ENCODE measurements at places on chromosomes 11 and 22. TPM values are rescaled to one million over a fixed set of nuclear protein-coding genes. Genes with fewer than 3 reads are reported as not detected.

SYT7 gene
- not detected for total RNA-seq

- H3K27ac ChIP-seq = no peak overlapping the region
- H3K27me3 ChIP-seq = no peaks in the 10 kb centered on the region
- no peak for DNase-seq
- H3K4me1 ChIP-seq = peaks cover 24% of the 10 kb centered on the region
- H3K36me3 ChIP-seq = peaks cover 43% of the 10 kb centered on the region
- no peak overlapping the region for H3K4me3 ChIP-seq
Measured at GRCh38 chr11:128483211-128483788, 104.1 kb downstream of the ETS1 start.

OR5AK2 gene
- not detected for total RNA-seq

TRAF6 gene
- 17.6 TPM for total RNA-seq

DNA sequence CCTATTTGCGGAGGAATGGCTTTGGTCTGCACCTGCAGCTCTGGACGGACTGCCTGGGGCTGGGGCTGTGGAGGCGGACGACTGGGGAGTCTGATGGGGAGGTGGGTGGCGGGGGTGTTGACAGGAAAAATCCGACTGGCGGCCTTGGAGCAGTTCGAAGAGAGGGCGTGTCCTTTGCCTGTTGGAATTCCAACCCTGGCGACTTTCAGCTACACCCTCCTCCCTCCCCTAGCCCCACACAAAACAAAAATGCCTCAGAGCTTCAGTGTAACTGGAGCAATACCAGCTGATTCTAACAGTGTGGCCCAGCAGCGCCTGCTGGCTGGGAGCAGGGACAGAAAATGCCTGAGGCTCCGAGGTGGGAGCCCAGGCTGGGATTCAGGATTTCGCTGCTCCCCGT, 85.4 kb downstream of the ATXN10 start:
- H3K4me1 ChIP-seq = peaks cover 17% of the 10 kb centered on the region
- no peaks in the 10 kb centered on the region for H3K27me3 ChIP-seq
- no peak overlapping the region for H3K27ac ChIP-seq
- H3K36me3 ChIP-seq = peaks cover 17% of the 10 kb centered on the region
- peak; percentile 14 for DNase-seq

- no peak for DNase-seq
- no peak overlapping the region for H3K4me3 ChIP-seq
- no peaks in the 10 kb centered on the region for H3K36me3 ChIP-seq
- peaks cover 59% of the 10 kb centered on the region for H3K27me3 ChIP-seq
- no peaks in the 10 kb centered on the region for H3K4me1 ChIP-seq
Measured at GRCh38 chr11:1670905-1671371, 26.1 kb upstream of the KRTAP5-6 start.

GRCh38 chr11:9428706-9429105, 32.1 kb upstream of the ZNF143 start:
- no peaks in the 10 kb centered on the region for H3K27me3 ChIP-seq
- H3K27ac ChIP-seq = no peak overlapping the region
- H3K4me3 ChIP-seq = no peak overlapping the region
- H3K36me3 ChIP-seq = peaks cover 47% of the 10 kb centered on the region

MISFA gene
- total RNA-seq = 1.1 TPM

DNA sequence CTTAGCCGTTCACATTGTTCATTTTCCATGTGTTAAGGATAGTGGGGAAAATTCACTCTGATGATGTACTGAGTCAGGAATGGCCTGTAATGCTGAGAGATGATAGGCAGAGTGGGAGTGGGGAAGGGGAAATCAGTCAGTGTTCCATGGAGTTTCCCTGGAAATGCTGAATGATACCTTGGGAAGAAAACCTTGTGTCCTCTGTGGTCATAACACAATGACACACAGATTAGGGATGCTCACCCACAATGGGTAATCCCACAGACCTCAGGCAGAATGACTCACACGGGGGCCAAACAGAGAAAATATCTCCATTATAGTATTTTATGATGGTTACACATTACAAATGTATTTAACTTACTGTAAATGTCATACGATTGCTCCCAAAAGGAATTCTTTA, 118.0 kb downstream of the SNX19 start:
- peak; percentile 98 for DNase-seq
- no peaks in the 10 kb centered on the region for H3K36me3 ChIP-seq
- H3K4me3 ChIP-seq = no peak overlapping the region
- H3K27ac ChIP-seq = no peak overlapping the region

- no peaks in the 10 kb centered on the region for H3K27me3 ChIP-seq
- peak; percentile 84 for DNase-seq
- peak overlapping the region; percentile 84 for H3K27ac ChIP-seq
- H3K4me3 ChIP-seq = peak overlapping the region; percentile 17
Measured at GRCh38 chr11:13207665-13208594, 69.7 kb upstream of the BMAL1 start.

DNA sequence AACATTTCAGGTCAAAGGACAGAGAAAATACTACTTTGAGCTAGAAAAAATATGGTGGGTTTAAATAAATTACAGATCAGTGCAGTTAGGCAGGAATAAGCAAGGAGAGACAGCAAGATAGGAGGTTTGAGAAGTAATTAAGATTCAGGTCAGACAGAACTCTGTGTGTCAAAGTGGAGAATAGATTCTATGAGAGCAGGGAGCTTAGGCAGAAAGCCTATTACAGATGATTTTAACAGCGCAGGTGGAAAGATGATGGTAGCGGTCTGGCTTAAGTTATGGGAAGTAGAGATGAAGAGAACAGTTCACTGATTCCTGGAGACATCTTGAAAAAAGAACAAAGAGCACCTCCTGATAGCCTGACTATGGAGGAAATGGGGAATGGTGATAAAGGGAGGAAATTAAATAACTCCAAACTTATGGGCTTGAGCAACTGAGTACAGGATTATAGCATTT, 106.0 kb downstream of the APIP start:
- no peak for DNase-seq
- H3K4me1 ChIP-seq = no peaks in the 10 kb centered on the region

- H3K27me3 ChIP-seq = no peaks in the 10 kb centered on the region
- no peaks in the 10 kb centered on the region for H3K4me1 ChIP-seq
- H3K4me3 ChIP-seq = peak overlapping the region; percentile 91
- peak overlapping the region; percentile 87 for H3K27ac ChIP-seq
- DNase-seq = peak; percentile 54
Measured at GRCh38 chr22:28799606-28800307, 612 bp downstream of the XBP1 start.

- no peak overlapping the region for H3K4me3 ChIP-seq
- H3K36me3 ChIP-seq = peaks cover 2% of the 10 kb centered on the region
- peaks cover 21% of the 10 kb centered on the region for H3K4me1 ChIP-seq
- peak; percentile 95 for DNase-seq
- H3K27ac ChIP-seq = no peak overlapping the region
- H3K27me3 ChIP-seq = no peaks in the 10 kb centered on the region
Measured at GRCh38 chr11:77107950-77108349, 5.3 kb downstream of the OMP start.

GRCh38 chr11:114774599-114775361, 96.5 kb downstream of the NXPE2 start:
- peak; percentile 46 for DNase-seq
- H3K27me3 ChIP-seq = peaks cover 2% of the 10 kb centered on the region
- no peak overlapping the region for H3K4me3 ChIP-seq
- H3K4me1 ChIP-seq = no peaks in the 10 kb centered on the region
- no peaks in the 10 kb centered on the region for H3K36me3 ChIP-seq

GRCh38 chr11:1576825-1577224, 4.8 kb upstream of the DUSP8 start:
- no peak for DNase-seq
- peaks cover 31% of the 10 kb centered on the region for H3K27me3 ChIP-seq
- no peaks in the 10 kb centered on the region for H3K36me3 ChIP-seq
- no peaks in the 10 kb centered on the region for H3K4me1 ChIP-seq

- H3K4me1 ChIP-seq = no peaks in the 10 kb centered on the region
- no peak for DNase-seq
- no peaks in the 10 kb centered on the region for H3K36me3 ChIP-seq
- no peak overlapping the region for H3K4me3 ChIP-seq
Measured at GRCh38 chr11:81888391-81888790, 845.3 kb downstream of the FAM181B start.

TSGA10IP gene
- not detected for total RNA-seq

SLC22A25 gene
- not detected for total RNA-seq

SMC1B gene
- not detected for total RNA-seq

- DNase-seq = peak; percentile 65
- no peaks in the 10 kb centered on the region for H3K27me3 ChIP-seq
- H3K4me1 ChIP-seq = peaks cover 2% of the 10 kb centered on the region
- 0 out of 2 replicates have a peak, but pooled peaks cover 2% of the 10 kb centered on the region for H3K36me3 ChIP-seq
- peak within 1 kb of the TSS; percentile 85 for H3K27ac ChIP-seq
Measured at GRCh38 chr11:235997-236773, at the start of gene SIRT3. Gene SIRT3, minus strand, starts transcription at chr11:236342. Its CDS starts 14 bp downstream, at chr11:236328.

- H3K27ac ChIP-seq = peak overlapping the region; percentile 92
- H3K4me1 ChIP-seq = peaks cover 9% of the 10 kb centered on the region
- DNase-seq = peak; percentile 56
- H3K4me3 ChIP-seq = peak overlapping the region; percentile 86
- H3K27me3 ChIP-seq = no peaks in the 10 kb centered on the region
Measured at GRCh38 chr11:110430267-110431050, 711 bp downstream of the FDX1 start.

GRCh38 chr11:57547854-57548377, 10.5 kb downstream of the SMTNL1 start:
- H3K27ac ChIP-seq = no peak overlapping the region
- no peak for DNase-seq
- H3K27me3 ChIP-seq = peaks cover 6% of the 10 kb centered on the region
- H3K4me1 ChIP-seq = no peaks in the 10 kb centered on the region
- no peak overlapping the region for H3K4me3 ChIP-seq

DNA sequence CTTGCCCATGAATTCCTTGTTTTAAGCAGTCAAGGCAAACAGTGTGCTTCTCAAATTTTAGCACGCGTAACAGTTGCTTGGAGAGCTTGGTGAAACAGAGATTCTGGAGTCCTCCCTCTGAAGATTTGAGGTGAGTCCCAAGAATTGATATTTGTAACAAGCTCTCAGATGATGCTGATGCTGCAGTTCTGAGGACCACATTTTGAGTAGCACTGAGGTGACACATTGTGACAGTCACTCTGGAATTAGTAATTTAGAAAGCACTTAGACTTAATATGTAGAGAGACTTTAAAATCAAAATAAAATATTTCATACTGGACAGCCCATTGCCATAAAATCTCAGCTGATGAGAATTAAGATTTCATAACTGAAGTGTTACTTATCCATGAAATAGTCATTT, 38.5 kb downstream of the DNAJC24 start:
- H3K27me3 ChIP-seq = no peaks in the 10 kb centered on the region
- no peak for DNase-seq
- no peaks in the 10 kb centered on the region for H3K36me3 ChIP-seq
- H3K27ac ChIP-seq = no peak overlapping the region
- H3K4me3 ChIP-seq = no peak overlapping the region

MFRP gene
- total RNA-seq = not detected

DNA sequence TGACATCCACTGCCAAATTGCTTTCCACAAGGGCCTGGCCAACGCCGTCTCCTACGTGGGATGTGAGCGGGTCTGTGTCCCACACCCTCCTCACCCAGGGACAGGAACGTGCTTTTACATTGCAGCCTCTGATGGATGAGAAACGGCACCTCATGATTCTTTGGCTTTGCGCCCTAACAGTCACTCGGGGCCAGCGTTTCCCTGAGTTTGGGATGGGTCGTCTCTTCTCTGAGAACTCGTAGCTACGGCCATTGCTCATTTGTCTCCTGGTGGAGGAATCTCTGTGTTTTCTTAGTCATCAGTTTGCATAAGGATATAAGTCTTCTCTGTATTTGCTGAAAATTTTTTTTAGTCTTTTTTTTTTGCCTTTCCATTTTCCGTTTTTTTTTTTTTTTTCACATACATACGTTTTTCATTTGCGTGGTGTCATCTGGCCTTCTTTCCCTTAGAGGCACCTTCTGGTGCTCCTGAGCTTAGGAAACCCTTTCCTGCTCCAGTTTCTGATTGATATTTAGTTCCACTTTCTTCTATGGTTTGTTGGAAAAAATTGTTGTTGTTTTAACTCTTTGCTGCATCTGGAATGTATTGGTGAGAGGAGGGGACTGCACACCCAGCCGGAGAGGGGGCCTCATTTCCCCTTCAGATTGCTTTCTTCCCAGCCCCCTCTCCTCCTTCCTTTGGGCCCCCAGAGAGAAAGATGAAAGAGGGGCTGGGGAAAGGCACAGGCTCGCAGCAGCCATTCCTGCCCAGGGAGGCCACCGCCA, 12.0 kb downstream of the TNNT3 start:
- H3K27me3 ChIP-seq = peaks cover 16% of the 10 kb centered on the region
- no peak overlapping the region for H3K27ac ChIP-seq
- no peak overlapping the region for H3K4me3 ChIP-seq
- DNase-seq = peak; percentile 24

GRCh38 chr11:84503503-84503902, 1123.6 kb downstream of the DLG2 start:
- H3K4me1 ChIP-seq = no peaks in the 10 kb centered on the region
- no peaks in the 10 kb centered on the region for H3K36me3 ChIP-seq
- H3K27ac ChIP-seq = no peak overlapping the region
- DNase-seq = no peak
- no peaks in the 10 kb centered on the region for H3K27me3 ChIP-seq

- no peak overlapping the region for H3K4me3 ChIP-seq
- no peaks in the 10 kb centered on the region for H3K4me1 ChIP-seq
- H3K36me3 ChIP-seq = no peaks in the 10 kb centered on the region
- no peak for DNase-seq
- H3K27ac ChIP-seq = no peak overlapping the region
Measured at GRCh38 chr11:40938002-40938401, 521.5 kb downstream of the LRRC4C start.

MUC6 gene
- not detected for total RNA-seq

DNA sequence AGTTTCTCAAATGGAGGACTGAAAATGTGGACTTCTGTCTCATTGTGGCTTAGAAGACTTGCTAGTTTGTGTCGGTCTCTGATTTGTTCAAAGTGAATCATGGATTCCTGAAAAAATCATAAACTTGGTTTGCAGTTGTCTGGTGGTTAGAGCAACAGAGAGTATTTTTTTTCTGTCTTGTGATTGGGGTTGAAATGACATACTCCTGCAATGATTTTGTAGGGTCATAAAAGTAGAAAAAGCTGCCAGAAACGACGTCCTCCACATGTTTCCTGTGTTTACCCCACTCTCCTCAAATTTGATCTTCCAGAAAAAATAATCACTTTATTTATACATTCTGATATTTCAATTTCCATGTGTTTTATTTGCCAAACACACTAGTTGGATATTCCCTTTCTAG, 219.2 kb upstream of the PGR start:
- H3K4me3 ChIP-seq = no peak overlapping the region
- H3K27ac ChIP-seq = no peak overlapping the region
- H3K36me3 ChIP-seq = no peaks in the 10 kb centered on the region
- no peaks in the 10 kb centered on the region for H3K27me3 ChIP-seq
- no peak for DNase-seq

NUP98 gene
- 145 TPM for total RNA-seq

MUC2 gene
- total RNA-seq = not detected

ZNF214 gene
- 2.5 TPM for total RNA-seq

- H3K27ac ChIP-seq = no peak overlapping the region
- H3K27me3 ChIP-seq = no peaks in the 10 kb centered on the region
- peaks cover 23% of the 10 kb centered on the region for H3K36me3 ChIP-seq
- no peak for DNase-seq
- H3K4me1 ChIP-seq = peaks cover 18% of the 10 kb centered on the region
- no peak overlapping the region for H3K4me3 ChIP-seq
Measured at GRCh38 chr22:28029956-28030355, 110.9 kb upstream of the PITPNB start.

MUC5B gene
- not detected for total RNA-seq

Measured in IMR-90 (cell line).